Stimulated activated CD4-positive, alpha-beta T cell treated with anti-CD3 and anti-CD28 coated beads, TNF-alpha, amount 100 ng/mL, for 4 hours (primary cell): ENCODE measurements at places on chromosomes 2 and 18.

DNA sequence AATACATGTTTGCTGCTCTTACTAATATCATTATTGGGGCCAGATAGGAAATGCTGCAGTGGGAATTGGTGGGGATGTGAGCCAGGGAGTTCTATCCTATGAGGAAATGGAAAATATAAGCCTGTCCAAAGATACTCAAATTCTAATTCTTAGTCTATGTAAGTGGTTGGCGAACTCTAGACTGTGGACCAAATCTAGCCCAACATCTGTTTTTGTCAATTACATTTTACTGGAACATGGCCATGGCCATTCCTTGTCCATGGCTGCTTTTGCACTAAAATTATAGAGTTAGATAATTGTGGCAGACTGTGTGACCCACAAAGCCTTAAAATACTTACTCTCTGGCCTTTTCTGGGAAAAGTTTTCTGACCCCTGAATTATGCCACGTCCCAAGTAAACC, 113.3 kb downstream of the MGAT5 start:
- no peak for DNase-seq

GRCh38 chr18:47172476-47172875, 3.7 kb downstream of the IER3IP1 start:
- no peak for DNase-seq

DNA sequence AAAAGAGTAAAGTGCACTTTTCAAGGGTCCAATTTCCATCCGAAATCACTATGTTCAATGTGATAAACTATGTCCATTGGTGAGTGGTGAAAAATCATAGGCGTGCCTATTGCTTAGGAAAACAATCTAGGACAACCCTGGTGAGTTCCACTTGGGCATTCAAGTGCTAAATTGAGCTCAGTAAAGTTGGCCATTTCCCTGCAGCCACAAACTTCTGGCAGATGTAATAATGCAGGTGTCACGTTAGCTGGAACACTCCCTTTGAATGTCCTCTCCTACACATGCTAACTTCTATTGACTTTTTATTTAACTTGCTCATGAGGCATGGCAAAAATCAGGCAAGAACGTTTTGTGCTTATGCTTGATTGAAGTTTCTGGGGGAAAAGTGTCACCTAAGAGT, 67.1 kb downstream of the CPS1 start:
- DNase-seq: no peak

DNA sequence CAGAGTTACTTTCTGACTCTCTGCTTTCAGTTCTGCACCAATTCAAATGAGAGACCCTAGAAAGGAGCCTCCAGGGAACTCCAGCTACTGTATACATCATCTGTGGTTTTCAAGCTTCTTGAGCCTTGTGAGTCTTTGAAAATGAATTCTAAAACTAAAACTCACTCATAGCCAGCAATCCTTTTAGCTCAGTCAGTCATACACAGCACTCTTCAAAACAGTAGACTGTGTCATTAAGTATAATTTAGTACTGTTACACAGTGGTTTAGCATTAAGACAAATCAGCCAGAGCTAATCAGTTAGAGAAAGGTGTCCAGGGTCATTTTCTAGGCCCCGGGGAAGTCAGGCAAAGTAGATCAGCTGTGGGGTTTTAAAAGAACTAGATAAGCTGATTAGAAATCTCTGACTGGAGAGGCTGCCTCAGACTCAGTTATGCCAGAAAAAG, 322.1 kb upstream of the THUMPD2 start:
- no peak for DNase-seq

GRCh38 chr2:181977661-181978350, 7.8 kb upstream of the PPP1R1C start:
- no peak for DNase-seq

DNA sequence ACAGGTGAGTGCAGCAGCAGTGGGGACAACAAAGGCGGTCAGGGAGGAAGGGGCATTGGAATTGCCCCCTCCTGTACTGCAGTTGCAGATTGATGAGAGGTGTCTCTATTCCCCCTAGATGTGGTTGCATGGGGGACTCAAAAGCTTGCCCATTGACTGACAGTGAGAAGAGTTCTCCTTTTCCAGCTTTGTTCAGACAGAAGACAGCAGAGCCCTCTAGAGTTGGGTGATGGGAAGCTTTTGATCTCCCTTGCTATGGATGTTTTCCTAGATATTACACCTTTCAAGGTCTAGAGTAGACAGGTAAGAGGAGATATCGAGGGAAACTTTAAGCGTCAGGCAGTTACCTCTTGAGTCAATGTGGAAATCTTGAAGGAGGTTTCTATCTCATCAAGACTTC, 2.9 kb downstream of the PROKR1 start:
- no peak for DNase-seq

- DNase-seq: no peak
These were observed 286.5 kb downstream of the LPIN1 start for GRCh38 chr2:12032975-12033374.

GRCh38 chr2:118843483-118844132, 3.8 kb downstream of the EN1 start:
- no peak for DNase-seq

DNA sequence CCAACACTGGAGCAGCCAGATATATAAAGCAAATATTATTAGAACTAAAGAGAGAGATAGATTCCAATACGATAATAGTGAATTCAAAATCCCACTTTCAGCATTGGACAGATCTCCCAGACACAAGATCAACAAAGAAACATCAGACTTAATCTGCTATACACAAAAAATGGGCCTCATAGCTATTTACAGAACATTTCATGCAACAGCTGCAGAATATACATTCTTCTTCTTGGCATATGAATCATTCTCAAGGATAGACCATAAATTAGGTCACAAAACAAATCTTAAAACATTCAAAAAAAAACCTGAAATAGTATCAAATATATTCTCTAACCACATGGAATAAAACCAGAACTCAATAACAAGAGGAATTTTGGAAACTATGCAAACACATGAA, 23.8 kb upstream of the BAZ2B start:
- DNase-seq: no peak

DNA sequence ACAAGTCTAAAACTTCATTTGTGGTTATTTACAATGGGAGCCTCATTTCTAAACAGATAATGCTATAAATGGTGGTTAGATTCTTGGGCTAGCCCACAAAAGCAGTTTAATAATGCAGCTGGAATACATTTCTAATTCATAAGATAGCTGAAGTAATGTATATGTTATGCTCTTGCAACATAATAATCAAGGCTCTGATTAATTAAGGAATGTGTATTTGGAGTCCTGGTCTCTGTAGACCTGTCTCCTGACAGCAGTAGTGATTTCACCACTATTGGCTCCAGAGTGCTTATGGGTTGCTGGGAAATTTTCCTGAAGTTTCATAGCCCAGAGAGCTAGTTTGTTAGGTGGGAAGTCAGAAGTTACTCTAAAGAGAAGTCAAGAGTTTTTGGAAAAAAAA, 21.3 kb upstream of the CDC42EP3 start:
- no peak for DNase-seq

GRCh38 chr2:217167531-217167930, 307.7 kb upstream of the TNP1 start:
- DNase-seq: no peak

DNA sequence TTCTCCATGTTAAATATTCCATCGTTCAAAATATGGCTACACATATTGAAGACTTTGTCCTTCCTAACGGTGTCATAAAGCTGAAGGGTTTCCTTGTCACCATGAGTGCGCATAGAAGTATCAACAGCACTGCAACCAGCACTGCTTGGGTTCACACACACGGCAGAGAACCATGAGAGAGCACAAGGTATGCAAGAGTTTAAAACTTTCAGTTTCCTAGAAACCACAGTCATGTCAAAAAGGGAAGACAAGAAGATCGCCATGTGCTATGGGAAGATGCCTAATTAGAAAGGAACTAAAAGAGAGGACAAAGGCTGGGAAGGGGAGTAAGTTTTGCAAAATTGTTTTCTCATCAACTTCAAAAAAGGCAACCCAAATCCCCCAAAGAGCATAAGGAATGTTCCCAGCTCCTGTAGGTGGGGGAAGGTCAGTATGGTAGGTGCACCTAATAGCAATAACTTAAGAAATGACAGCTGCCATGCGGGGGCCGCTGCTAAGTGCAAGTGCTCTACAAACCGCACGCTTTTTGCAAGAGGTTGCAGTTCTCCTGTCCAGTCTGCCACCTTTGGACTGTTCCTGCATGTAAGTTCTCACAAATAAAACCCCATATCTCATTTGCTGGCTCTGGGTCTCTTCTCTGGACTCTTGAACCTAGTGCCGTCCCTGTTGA, 136.8 kb downstream of the TMEM163 start:
- DNase-seq: no peak

DNA sequence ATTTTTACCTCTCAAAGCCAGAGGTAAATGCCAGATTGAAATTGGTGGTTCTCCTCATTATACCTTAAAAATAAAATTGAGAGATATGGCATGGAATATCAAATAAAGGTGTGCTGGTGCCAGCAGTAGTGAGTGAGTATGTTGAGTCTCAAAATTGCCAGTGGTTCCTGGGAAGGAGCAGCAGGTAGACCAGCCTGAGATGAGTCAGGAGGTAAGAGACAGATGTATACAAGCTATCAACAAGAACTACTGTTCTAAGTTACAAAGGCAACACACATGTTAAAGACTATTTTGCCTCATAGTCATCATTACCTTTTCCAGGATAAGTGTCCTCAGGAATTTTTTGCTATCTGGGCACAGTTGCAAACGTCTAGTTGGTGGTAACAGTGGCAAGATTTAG, 1.3 kb upstream of the UPP2 start:
- DNase-seq: no peak

DNA sequence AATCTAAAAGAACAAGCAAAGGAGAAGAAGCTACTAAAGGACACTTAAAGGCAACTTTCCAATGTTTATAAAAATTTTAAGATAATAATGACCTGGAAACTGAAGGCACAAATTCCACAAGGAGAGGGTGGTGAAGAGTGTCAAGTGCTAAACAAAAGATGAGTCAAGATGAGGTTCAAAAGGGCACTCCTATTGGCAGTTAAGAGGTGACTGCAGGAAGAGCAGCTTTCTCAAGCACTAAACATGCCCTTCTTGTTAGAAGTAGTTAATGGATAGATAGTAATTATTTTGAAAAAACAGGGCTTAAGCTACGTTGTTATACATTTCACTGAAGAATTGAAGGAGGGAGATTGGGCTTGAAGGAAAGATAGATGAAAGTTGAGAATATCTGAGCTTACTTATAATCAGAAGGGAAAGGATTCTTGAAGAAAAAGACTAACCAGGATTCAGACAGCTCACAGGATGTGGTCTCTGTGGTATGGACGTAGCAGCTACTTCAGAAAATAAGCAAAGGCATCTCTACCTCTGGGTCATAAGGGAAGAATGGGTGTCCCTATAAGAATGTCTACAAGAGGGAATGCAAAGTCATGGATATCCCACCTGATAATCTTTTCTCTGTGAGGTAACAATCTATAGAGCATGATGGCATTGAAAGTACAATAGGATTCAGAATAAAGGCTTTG, 454.7 kb upstream of the SLC39A10 start:
- no peak for DNase-seq

DNA sequence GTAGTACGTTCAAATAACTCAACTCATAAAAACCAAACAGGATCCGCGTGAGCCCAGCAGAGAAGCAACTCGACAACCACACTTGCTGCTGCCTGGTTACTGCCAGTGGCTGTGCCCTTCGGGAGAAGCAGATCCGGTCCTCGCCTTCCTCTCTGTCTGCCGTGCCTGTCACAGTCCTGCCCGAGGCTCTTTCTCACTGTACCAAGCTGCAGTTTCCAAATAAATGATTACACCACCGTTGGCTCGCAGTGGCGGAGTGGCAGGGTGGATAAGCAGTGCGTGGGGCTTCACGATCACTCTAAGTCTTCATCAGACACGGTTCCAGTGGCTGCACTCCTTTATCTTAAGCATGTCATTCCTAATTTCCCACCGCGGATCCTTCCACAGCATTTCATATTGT, 26.1 kb upstream of the SALL3 start:
- DNase-seq: no peak

DNA sequence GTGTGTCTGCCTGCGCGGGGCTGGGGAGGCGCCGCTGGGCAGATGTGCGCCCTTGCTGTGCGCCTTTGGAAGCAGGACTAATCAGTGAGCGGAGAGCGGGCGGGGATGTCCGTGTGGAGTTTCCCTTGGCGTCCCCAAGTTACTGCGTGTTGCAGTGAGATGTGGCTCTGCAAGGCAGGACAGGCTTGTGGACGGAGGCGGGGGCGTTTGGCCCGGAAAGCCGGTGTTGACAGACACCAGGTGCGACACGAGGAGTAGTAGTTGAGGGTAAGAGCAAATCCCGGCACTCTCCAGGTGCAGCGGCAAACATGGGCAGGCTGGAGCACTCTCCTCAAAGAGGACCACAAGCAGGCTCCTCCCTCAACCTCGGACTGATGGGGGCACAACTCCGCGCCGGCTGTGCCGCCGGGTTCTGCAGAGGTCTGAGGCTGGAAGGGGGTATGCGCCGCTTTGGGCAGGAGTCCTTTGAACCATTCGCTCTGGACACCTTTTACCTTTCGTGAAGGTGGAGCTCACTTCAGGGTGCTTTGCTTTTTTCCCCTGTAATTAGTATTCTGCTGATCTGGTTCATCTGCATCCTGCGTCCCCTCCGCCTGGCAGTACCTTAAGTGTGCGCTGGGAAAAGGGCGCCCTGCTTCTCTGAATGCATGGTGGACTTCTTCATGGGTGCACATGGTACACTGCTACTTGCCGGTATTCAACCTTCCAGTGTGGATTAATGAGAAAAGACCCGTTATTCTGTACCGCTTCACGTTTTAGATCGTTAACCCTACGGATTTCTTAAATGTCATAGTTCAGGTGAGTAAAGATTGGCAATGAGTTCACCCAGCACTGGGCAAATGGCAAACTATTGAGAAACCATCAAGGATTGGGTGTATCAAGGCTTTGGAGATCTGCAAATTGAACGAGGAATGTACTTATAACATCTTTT, 608 bp downstream of the CDH7 start:
- DNase-seq: no peak

GRCh38 chr2:127261804-127262406, 32.0 kb downstream of the ERCC3 start:
- DNase-seq: no peak

DNA sequence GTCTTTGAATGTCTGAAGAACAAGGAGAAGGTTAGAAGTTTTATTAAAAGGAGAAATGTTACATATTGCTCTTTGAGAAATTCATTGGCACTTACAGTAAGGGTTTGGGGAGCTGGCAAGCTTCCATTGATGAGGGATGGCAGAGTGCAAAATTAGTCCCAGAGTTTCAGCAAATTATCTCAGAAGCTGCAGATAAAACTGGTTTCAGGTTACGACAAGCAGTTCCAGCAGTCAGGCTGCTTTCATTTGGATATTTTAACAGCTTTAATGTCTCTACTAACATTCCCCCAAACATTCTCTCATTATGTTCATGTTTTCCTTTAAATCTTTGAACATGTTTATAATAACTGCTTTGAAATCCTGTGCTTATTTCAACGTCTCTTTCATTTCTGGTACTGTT, 153.1 kb downstream of the TTC27 start:
- no peak for DNase-seq

DNA sequence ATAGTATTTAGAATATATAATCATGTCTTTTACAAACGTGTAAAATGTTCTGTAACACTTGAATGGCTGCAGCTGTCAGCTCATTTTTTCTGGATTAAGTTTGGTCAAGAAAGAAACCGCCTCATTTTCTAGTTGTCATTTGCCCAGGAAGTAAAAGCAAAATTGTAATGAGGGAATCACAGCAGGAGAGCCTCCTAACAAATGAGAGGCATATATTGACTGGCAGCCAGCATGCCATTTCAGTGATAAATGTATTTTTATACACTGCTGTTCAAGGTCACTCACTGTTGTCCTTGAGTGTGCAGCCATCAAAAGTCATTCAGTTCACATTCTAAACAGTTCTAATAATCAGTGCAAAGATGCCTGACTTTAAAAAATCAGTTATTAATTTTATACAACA, 144.3 kb upstream of the BOD1L2 start:
- DNase-seq: no peak
